Skeletal muscle tissue (tissue), 5 donors: ENCODE measurements at places on chromosomes 7 and 10. TPM values are rescaled to one million over a fixed set of nuclear protein-coding genes. Genes with fewer than 3 reads are reported as not detected.

The C10orf53 gene
- not detected for total RNA-seq

The ZNF853 gene
- 12.0 TPM for total RNA-seq

The CUZD1 gene
- 0.52 TPM for total RNA-seq

The GPER1 gene
- 5.2 TPM for total RNA-seq

The TSPAN12 gene
- total RNA-seq, result 33.4 TPM

The EZH2 gene
- total RNA-seq, result 16.2 TPM

The WDR86 gene
- 4.7 TPM for total RNA-seq

The H2BK1 gene
- total RNA-seq, result not detected

The TSPAN14 gene
- 6.3 TPM for total RNA-seq

The LYZL2 gene
- not detected for total RNA-seq

The SHH gene
- not detected for total RNA-seq

The TAS2R41 gene
- not detected for total RNA-seq

The CYP3A5 gene
- total RNA-seq, result 1.0 TPM

The RGR gene
- total RNA-seq, result 13.6 TPM

The GIMAP1 gene
- total RNA-seq, result 1.0 TPM

The SLC39A12 gene
- under 0.01 TPM for total RNA-seq

The NPSR1 gene
- total RNA-seq, result 1.6 TPM

The LMOD2 gene
- total RNA-seq, result 34.4 TPM

The ANKRD1 gene
- total RNA-seq, result 14.1 TPM

The ACSM6 gene
- total RNA-seq, result not detected

The OPALIN gene
- total RNA-seq, result not detected

The PTPRE gene
- total RNA-seq, result 7.8 TPM

The SCIN gene
- 1.0 TPM for total RNA-seq

The GIMAP7 gene
- 4.2 TPM for total RNA-seq

The CDK14 gene
- total RNA-seq, result 25.1 TPM

The TMEM196 gene
- 0.52 TPM for total RNA-seq

The STAG3 gene
- 0.52 TPM for total RNA-seq

The VIPR2 gene
- total RNA-seq, result 6.3 TPM

The POM121C gene
- 9.4 TPM for total RNA-seq

The MYOF gene
- total RNA-seq, result 45.4 TPM

The REEP3 gene
- total RNA-seq, result 13.6 TPM

The OPN4 gene
- total RNA-seq, result not detected

The PDK4 gene
- 13.0 TPM for total RNA-seq

The COL17A1 gene
- under 0.01 TPM for total RNA-seq

The SYT15B gene
- total RNA-seq, result not detected

The ATOH7 gene
- not detected for total RNA-seq

The NME8 gene
- total RNA-seq, result not detected

The PRLHR gene
- not detected for total RNA-seq

The UPK3BL2 gene
- total RNA-seq, result 2.6 TPM

The LIPM gene
- total RNA-seq, result under 0.01 TPM

The CPA4 gene
- 2.1 TPM for total RNA-seq

The GPNMB gene
- 49.6 TPM for total RNA-seq

The ADAM12 gene
- total RNA-seq, result 13.0 TPM

The CREM gene
- total RNA-seq, result 21.4 TPM

The ASB10 gene
- total RNA-seq, result 3.7 TPM

The PYROXD2 gene
- total RNA-seq, result 11.0 TPM

The ITIH5 gene
- total RNA-seq, result 37.1 TPM

The GLI3 gene
- 13.6 TPM for total RNA-seq

The NKX1-2 gene
- not detected for total RNA-seq

The SPDYE1 gene
- total RNA-seq, result not detected

The TBX20 gene
- total RNA-seq, result 1.0 TPM

The ERVW-1 gene
- not detected for total RNA-seq

The FRG2B gene
- total RNA-seq, result not detected

The CCSER2 gene
- total RNA-seq, result 43.3 TPM

The MOSPD3 gene
- 2.6 TPM for total RNA-seq

The VPS37D gene
- total RNA-seq, result 3.1 TPM

The OR2A12 gene
- not detected for total RNA-seq

The SPACDR gene
- not detected for total RNA-seq
